Activated gamma-delta T cell (primary cell): ENCODE measurements at places on chromosomes 2 and 18.

DNA sequence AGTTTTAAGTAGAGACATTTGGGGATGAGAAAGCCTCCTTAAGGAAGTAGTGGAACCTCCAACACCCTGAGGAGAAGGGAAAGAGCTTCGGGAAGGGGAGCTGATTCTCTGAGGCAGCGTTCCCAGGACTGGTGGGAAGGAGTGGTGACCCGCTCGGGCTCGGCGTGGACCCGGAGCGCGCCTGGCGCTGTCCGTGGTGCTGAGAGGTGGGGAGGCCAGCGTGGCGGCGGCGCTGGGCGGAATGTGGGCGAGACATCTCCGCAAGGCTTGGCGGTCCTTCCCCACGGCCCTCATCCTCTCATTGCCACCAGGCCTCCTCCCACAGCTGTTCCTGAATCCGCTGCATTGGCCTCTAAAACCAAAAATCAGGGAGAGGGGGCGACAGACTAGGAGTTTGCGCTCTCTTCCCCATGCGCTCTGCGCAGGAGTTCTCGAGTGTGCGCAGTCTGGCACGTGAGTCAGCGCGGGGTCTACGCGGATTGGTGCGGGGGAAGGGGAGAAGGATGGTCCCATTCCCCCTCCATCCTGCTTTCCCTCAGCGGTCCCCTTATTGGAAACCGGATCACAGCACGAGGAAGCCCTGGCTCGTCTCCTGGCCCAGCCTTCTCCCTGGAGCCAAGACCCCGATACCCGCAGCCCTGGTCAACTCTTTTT lies 857 bp downstream of the RESP18 start:
- no peak for DNase-seq

DNA sequence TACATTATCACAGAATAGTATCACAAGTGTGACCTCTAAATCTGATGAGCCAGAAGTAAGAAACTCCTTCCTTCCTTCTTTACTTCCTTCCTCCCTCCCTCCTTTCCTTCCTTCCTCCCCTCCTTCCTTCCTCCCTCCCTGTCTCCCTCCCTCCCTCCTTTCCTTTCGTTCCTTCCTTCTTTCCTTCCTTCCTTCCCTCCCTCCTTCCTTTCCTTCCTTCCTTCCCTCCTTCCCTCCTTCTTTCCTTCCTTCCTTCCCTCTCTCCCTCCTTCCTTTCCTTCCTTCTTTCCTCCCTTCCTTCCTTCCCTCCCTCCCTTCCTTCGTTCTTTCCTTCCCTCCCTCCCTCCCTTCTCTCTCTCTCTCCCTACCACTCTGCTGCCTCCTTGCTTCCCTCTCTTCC lies 359.2 kb downstream of the OSR1 start:
- no peak for DNase-seq

DNA sequence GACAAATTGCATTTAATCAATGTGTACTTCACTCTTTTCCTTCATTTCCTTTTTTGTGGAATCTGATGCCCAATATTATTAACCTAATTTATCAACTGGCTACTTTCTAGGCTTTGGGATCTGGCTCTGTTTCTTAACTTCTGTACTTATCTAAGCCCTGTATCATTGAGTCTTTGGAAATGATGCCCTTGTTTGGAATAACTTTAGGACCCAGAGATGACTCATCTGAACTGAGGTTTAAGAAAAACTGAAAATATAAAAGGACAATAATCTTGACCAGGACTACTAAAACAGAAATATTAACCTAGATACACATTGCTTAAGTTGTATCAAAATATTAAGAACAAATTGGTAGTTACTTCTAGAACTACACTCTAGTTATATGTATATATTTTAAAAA lies 600.8 kb downstream of the CPS1 start:
- no peak for DNase-seq

GRCh38 chr18:8910843-8911242 lies 191.7 kb upstream of the NDUFV2 start:
- no peak for DNase-seq

GRCh38 chr2:229133155-229133772 lies 137.8 kb downstream of the PID1 start:
- DNase-seq, result no peak

DNA sequence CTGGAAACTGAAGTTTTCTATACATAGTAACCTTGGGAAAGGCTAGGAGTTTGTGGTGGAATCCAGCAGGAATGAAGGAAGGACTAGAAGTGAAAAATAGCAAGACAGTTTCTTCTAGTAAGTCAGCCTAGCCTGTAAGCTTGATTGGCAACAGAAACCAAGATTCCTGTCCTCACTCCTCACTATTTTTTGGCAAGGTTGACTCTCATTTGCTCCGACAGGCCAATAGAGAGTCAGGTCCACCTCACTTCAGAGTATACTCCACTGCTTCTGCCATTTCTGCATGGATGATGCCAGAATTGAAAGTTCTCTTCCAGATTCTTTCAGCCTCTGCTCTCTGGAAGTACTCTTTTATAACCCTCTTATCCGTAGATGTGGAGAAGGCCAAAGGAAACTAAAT lies 352.4 kb downstream of the ZNF516 start:
- no peak for DNase-seq

GRCh38 chr2:215430528-215431187 lies 5.2 kb downstream of the FN1 start:
- no peak for DNase-seq

GRCh38 chr2:10278029-10278762 lies 24.5 kb upstream of the HPCAL1 start:
- no peak for DNase-seq
